MM.1S (cell line): ENCODE measurements at places on chromosomes 4 and X.

- DNase-seq: peak; percentile 38
These were observed 22.8 kb downstream of the USP38 start for GRCh38 chr4:143207555-143207954.

- no peak for DNase-seq
These were observed 15.3 kb downstream of the SLC34A2 start for GRCh38 chr4:25670991-25671390.

- DNase-seq: no peak
These were observed 57.9 kb upstream of the PLS3 start for GRCh38 chrX:115503099-115503498.

GRCh38 chrX:133308499-133308897 is 90.3 kb upstream of the TFDP3 start:
- no peak for DNase-seq

GRCh38 chr4:158443731-158444130 is 78.0 kb upstream of the RXFP1 start:
- DNase-seq: no peak

DNA sequence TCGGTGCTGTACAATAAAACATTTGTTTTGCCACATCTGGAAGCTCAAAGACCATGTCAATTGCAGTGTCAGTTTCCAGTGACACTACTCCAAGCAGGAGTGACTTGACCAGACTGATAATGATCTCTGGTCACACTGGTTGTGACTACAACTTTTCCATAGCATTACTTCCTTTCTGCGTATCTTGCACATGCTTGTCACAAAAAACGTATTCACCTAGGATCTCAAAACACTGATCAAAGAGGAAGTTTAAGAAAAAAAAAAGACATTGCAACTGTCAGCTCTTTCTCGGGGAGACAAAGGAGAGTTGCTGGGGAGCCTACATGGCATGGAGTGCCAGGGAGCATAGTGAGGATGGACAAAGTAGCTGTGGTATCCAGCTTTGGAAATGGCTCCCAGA is 60.6 kb downstream of the OPHN1 start:
- no peak for DNase-seq

DNA sequence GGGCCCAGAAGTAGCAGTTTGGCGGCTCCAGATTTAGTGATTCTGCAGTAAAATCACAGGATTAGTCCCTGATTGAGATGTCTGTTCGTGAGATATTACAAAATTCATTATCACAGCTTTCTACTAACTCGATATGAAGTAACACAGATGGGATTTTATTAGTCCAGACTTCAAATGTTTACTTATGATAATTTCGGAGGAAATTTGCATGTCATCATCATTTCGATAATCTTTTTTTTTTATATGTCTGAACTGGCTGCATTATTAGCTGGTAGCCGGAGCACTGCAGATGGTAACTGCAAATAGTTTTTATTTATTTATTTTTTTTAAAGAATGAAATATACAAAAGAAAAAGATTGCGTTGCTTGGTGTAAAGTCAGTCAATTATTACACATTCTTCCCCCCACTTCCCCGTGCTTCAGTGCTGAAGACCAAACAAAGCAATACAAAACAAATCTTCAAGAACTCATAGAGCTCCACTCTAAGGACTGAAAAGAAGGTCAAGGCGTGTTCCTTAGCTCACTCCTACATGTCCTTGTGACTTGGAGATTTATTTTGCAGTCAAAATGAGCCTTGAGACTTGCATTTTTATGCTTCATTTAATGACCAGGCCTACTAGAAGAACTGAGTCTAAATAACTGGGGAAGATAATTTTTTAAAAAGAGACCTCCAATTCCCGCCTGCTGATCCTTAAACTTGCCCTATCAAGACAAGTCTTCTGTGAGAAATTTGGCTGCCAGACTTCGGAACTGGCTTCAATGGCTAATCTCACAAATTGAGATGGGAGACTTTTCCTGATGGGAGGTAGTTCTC is 11.7 kb upstream of the PITX2 start:
- no peak for DNase-seq
